ENCODE measurements at places on chromosomes 1 and 21. TPM values are rescaled to one million over a fixed set of nuclear protein-coding genes. Genes with fewer than 3 reads are reported as not detected.

The REN gene
- total RNA-seq: not detected

The KNCN gene
- not detected for total RNA-seq

The IQGAP3 gene
- 3.5 TPM for total RNA-seq

The ITLN2 gene
- total RNA-seq: not detected

The SCYL3 gene
- 8.3 TPM for total RNA-seq

The DNTTIP2 gene
- total RNA-seq: 24.2 TPM

The RAVER2 gene
- total RNA-seq: 17.2 TPM

GRCh38 chr1:117886101-117886795 lies 43.2 kb downstream of the GDAP2 start:
- peaks cover 4% of the 10 kb centered on the region for H3K4me1 ChIP-seq
- H3K27ac ChIP-seq: no peak overlapping the region
- H3K27me3 ChIP-seq: no peaks in the 10 kb centered on the region

DNA sequence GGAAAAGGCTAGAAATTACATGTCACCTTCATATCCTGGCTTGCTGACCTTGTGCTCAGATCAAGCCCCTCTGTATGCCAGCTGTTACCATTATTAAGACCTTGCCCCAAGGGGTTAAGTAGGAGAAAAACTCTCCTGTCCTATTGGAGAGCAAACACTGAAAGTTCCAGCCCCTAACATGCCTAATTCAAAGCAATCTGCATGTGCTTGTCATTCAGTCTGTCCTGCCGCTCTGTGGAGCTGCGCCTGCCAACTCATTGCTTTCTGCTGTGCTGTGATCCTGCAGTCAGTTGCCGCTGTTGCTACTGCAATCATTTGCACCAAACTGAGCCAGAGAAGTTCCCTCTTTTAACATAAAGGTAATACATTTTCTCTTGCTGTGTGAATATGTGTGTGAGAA lies 113.4 kb downstream of the DISP1 start:
- no peaks in the 10 kb centered on the region for H3K36me3 ChIP-seq
- H3K27ac ChIP-seq: no peak overlapping the region
- peak overlapping the region; percentile 10 for H3K4me3 ChIP-seq
- no peak for DNase-seq

DNA sequence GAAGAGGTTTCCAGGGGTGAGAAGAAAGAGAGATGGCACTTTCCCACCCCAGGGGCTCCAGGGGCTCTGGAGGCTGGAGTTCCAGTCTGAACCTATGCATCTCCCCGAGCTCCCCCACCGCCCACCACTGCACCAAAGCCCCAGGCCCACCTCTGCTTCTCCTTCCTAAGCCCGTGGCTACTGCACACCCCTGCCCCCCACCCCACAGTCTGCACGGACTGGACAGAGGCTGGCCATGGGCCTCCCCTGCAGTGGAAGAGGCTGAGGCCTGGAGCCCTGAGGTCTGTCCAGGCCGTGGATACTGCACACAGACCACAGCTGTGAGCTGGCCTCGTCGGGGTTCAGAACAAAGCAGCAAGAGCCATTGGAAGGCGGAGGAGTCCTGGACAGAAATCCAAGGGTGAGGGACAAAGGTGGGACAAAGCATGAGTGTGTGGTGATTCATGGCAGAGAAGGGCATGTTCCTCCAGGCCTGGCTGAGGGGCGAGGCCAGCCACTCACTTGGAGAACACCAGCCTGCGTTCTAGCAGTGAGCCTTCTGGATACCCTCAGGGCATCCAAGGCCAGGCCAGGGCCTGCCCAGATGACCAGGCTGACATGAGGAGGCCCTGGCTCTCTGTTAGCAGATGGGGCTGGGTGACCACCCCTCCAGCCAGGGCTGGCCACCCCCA lies 244.8 kb upstream of the VAMP3 start:
- no peak overlapping the region for H3K27ac ChIP-seq
- H3K4me3 ChIP-seq: no peak overlapping the region
- H3K27me3 ChIP-seq: no peaks in the 10 kb centered on the region
- no peak for DNase-seq

DNA sequence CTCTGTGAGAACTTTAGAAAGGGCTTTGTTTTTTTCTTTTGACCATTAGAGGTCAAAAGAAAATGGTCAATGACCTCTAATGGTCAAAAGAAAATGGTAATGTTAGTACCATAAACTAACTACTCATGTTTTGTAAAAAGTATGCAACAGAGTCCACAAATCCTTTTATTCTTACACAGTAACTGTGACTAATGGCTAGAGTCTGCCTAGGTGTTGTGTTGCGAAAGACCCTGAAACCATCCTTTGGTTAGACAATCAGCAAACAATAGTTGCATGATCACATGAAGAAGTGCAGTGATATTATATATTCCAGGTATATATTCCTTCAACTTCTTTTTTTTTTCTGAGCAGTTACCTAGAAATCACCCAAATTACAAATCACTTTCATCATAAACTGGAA lies 40.9 kb downstream of the NEGR1 start:
- DNase-seq: no peak
- no peaks in the 10 kb centered on the region for H3K27me3 ChIP-seq
- no peaks in the 10 kb centered on the region for H3K4me1 ChIP-seq
- no peak overlapping the region for H3K27ac ChIP-seq
- no peak overlapping the region for H3K4me3 ChIP-seq
- no peaks in the 10 kb centered on the region for H3K36me3 ChIP-seq

GRCh38 chr1:29447368-29447767 lies 211.0 kb downstream of the PTPRU start:
- no peak for DNase-seq
- H3K4me1 ChIP-seq: no peaks in the 10 kb centered on the region
- H3K27ac ChIP-seq: no peak overlapping the region
- no peaks in the 10 kb centered on the region for H3K36me3 ChIP-seq

DNA sequence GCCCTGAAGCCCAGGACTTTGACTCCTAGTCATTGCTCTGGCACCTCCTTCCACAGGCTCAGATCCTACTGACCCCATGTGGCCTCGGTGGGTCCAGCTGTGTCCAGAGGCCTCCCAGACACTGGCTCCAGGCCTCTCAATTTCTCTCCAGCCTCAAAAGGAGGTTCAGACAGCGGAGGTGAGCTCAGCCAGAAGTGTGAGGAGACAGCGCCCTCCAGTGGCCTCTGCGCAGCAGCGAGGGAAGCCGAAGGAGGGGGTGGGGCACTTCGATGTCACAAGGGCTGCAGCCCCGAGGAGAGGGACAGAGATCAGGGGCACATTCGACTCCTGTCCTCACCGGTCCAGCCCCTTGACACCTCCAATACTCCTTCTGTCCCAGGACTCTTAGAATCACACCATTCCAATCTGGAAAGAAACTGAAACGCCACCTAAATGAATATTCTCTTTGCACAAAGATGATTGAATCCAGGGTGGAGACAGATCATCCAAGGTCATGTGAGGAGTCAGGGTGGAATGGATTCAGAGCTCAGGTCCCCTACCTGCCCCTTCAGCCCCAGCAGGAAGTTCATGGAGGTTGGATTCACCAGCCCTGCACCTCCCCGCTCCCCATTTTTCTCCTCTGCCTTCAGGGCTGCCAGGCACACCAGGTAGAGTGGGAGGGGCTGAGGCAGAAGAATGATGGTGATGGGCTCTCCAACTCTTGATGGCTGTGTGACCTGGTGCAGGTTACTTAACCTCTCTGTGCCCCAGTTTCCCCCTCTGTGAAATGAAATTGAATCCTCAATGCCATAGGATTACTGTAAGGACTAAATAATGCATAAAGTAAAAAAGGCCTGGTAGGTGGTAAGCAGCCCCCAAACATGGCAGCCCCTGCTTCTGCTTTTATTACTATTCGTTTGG lies 34.8 kb upstream of the ZBTB40 start:
- no peaks in the 10 kb centered on the region for H3K36me3 ChIP-seq
- no peak for DNase-seq
- H3K4me3 ChIP-seq: no peak overlapping the region
- no peak overlapping the region for H3K27ac ChIP-seq

DNA sequence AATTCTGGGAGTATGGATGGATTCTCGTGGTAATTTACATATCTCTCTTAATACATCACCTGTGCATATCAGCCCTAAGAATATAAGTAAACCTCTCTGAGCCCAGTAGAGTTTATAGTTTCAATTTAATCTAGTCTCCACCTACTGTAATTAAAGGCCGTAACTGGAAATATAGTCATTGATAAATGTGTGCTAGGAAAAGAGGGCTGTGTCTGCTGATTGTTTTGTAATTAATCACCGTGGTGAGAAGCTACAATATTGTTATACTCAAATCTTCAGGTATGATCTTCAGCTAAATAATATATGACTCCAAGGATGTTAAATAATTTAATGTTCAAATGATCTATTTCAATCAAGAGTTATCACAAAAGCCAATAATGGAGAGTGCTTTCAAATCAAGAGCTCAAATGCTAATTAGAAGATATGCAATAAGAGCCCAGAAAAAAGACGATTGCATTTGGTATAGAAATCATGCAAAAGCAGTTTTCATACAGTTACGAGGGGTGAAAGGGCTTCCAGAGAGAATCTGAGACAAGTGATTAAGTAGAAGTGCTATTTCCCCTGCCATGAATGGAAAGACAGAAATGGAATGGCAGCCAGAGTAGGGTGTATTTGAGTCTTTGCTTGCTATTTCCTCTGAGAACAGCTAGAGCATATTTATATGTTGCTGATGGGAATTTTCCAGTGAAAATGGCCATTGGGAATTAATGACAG lies 1134.3 kb downstream of the NCAM2 start:
- no peak overlapping the region for H3K27ac ChIP-seq
- no peaks in the 10 kb centered on the region for H3K27me3 ChIP-seq
- H3K36me3 ChIP-seq: no peaks in the 10 kb centered on the region
- DNase-seq: no peak

DNA sequence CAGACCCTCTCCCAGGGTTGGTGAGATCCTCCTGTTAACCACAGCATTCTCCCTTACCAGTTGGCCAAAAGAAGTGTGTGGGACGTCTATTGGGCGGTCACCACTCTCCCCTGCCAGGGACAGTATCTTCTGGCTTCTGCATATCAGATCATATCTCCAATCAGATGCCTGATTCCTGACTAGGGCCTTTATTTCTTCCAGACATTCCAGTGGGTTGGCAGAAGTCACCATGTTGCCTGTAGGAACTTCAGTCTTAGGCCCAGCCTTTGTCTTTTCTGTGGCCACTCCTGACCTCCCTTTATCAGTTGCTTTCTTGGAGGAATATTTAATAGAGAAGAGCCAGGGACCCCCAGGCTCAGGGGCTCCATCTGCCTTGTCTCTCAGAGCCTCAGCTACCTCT lies 130.4 kb upstream of the F3 start:
- no peak overlapping the region for H3K4me3 ChIP-seq
- no peak overlapping the region for H3K27ac ChIP-seq
- H3K4me1 ChIP-seq: peaks cover 6% of the 10 kb centered on the region

- DNase-seq: no peak
- H3K27ac ChIP-seq: peak overlapping the region; percentile 96
- no peaks in the 10 kb centered on the region for H3K36me3 ChIP-seq
- peaks cover 4% of the 10 kb centered on the region for H3K4me1 ChIP-seq
- no peaks in the 10 kb centered on the region for H3K27me3 ChIP-seq
- H3K4me3 ChIP-seq: peak overlapping the region; percentile 82
Observed at GRCh38 chr1:168180148-168180524, 1.4 kb downstream of the TIPRL start.

- H3K27ac ChIP-seq: no peak overlapping the region
- peaks cover 6% of the 10 kb centered on the region for H3K4me1 ChIP-seq
- peaks cover 41% of the 10 kb centered on the region for H3K27me3 ChIP-seq
- no peaks in the 10 kb centered on the region for H3K36me3 ChIP-seq
- no peak overlapping the region for H3K4me3 ChIP-seq
Observed at GRCh38 chr1:6243053-6243834, 735 bp upstream of the HES3 start.

- H3K36me3 ChIP-seq: peaks cover 14% of the 10 kb centered on the region
- H3K27me3 ChIP-seq: no peaks in the 10 kb centered on the region
- peak overlapping the region; percentile 81 for H3K4me3 ChIP-seq
- no peak for DNase-seq
- H3K27ac ChIP-seq: peak overlapping the region; percentile 98
Observed at GRCh38 chr1:161131523-161132409, 701 bp downstream of the DEDD start.

DNA sequence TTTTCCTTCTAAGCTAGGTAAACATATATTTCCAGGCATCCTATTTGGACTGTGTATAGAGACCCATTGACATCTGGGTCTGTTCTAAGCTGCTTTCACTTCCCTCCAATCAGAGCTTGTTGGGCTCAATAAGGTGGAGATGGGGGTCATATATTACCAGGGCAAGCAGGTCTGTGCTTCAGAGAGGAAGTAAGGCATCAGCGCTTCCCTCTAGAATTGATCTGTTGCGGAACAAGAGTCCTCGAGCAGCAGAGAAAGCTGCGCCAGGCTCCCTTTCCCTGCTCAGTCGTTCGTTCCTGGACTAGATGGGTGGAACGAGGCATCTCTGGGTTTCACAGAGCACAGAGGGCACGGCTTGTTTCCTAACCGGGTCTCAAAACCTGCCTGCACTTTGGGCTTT lies 63.5 kb downstream of the DISC1 start:
- no peaks in the 10 kb centered on the region for H3K27me3 ChIP-seq
- no peak overlapping the region for H3K27ac ChIP-seq

DNA sequence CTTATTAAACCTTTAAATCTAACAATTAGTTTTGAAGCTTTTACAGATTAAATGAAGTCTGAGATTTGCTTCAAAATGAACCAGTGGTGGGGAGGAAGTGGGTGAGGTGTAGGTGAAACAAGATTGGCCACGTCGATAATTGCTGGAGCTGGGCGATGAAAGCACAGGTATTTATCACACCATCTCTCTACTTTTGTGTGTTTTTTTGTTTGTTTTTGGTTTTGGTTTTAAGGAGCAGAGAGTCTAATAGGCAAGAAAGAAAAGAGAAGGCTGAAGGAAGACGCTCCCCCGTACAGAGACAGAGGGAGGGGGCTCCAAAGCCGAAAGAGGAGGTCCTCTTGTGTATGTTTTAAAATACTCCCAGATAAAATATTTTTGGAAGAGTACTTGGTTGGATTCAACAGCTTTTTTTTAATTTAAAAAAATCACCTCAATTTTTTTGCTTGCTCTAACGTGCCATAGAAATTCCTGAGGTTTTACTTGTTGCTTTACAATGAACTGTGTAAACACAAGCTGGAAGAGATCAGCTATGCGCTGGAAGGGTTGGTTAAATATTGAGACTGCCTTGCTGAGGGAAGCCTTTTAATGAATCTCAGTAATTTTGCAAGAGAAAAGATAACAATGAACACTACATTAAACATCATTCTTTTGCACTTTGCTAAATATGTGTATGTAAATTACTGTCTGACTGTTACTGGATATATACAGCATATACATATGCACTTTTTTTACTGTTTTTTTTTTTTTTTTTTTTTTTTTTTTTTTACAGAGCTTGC lies 6.7 kb upstream of the LGALS8 start:
- H3K4me1 ChIP-seq: no peaks in the 10 kb centered on the region
- DNase-seq: no peak
- H3K27ac ChIP-seq: peak overlapping the region; percentile 3
- no peaks in the 10 kb centered on the region for H3K27me3 ChIP-seq

- no peaks in the 10 kb centered on the region for H3K4me1 ChIP-seq
- no peaks in the 10 kb centered on the region for H3K27me3 ChIP-seq
- H3K4me3 ChIP-seq: no peak overlapping the region
- no peak for DNase-seq
- H3K36me3 ChIP-seq: peaks cover 61% of the 10 kb centered on the region
- no peak overlapping the region for H3K27ac ChIP-seq
Observed at GRCh38 chr1:202915146-202915545, 11.9 kb downstream of the KLHL12 start.

Data from thoracic aorta (tissue), 2 donors.